Cortex of kidney (tissue), 1 donor: ENCODE measurements at places on chromosomes 4 and X.

- DNase-seq = no peak
Observed at GRCh38 chr4:99715286-99715685, 57.7 kb upstream of the C4orf54 start.

DNA sequence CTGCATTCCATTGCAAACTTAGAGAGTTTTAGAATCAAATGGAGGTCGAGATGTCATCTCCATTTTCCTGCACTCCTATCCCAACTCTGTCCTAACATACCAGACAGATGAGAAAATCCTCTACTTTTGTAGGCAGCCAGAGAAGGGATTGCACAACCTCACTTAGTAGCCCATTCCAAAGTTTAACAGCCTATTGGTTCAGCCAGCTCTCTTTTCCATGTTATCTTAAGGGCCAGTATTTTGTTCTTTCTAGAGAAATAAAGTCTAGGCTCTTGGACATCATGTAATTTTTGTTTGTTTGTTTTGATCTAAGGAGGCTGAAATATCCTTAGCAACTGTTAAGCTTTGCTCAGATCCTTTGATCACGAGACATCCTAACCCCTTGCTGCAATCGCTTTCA is 173.0 kb downstream of the COX18 start:
- no peak for DNase-seq

DNA sequence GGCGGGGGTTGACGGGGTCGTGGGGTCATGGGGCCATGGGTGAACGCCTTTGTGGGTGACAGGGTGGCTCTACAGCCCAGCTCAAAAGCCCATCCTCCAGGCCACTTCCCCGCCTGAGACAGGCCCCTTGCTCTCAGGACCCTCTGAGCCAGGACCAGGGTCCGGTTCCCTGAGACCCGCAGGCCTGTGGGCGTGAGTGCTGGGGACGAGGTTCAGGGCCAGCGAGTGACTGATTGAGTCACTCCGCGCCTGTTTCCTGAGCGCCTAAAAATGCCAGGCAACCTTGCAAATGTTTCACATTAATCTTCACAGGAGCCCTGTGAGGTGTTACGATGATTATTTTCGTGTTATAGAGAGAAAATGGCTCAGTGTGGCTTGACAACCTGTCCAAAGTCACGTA is 97.8 kb downstream of the ZNF674 start:
- DNase-seq = no peak

GRCh38 chr4:4868758-4869723 is 9.6 kb downstream of the MSX1 start:
- DNase-seq = no peak

DNA sequence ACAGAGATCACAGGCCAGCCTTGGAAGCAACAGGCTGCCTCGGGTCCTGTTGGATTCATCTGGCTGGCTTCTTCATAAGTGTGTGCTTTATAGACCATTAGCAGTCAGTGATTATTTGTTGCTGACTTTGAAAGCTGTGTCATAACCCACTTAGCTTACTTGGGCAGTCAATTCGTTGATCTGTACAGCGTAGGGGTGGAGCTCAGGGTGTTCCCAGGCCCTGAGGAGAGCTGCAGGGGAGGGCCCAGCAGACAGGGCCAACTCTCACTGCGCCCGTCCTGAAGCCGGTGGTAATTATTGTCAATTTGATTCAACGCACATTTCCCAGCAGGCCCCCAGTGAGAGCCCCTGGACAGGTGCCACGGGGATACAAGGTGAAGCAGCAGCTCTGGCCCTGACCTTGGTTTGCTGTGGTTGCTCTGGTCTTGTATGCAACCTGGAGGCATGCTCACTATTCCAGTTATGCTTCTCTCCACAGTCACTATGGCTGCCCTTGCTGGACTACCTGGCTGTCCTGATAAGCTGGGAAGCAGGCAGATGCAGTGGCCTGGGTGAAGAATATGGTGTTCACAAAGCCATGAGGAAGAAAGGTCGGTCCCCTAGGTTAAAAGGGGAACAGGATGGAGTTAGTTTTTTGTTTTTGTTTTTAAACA is 40.1 kb upstream of the HMGB3 start:
- no peak for DNase-seq

- DNase-seq = no peak
Observed at GRCh38 chrX:69170319-69170718, 5.1 kb upstream of the PJA1 start.

DNA sequence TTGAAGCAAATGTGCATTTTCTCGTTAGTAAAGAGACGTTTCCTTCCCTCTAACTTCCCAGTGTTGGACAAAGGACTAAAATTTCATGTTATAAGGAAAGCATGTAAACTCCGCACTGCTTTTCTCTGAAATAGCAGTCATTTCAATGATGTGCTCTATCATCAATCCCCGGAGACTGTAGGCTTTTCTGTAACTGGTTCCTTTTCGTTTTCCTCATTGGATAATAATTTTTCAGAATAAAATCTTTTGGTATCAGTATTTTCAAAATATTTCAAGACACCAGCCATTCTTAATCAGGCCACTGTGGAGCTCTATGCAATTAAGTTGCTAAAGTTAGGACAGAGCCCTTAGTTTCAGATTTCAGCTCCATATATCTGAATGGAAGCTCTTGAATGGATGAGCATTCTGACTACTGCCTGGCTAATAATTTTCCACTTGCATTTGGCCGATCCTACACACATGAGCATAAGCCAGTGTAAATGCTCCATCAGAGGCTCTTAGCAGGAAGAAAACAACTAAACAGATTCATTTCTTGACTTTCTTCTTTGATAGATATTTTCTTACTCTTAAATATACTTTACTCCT is 157.7 kb downstream of the CHIC2 start:
- DNase-seq = no peak

DNA sequence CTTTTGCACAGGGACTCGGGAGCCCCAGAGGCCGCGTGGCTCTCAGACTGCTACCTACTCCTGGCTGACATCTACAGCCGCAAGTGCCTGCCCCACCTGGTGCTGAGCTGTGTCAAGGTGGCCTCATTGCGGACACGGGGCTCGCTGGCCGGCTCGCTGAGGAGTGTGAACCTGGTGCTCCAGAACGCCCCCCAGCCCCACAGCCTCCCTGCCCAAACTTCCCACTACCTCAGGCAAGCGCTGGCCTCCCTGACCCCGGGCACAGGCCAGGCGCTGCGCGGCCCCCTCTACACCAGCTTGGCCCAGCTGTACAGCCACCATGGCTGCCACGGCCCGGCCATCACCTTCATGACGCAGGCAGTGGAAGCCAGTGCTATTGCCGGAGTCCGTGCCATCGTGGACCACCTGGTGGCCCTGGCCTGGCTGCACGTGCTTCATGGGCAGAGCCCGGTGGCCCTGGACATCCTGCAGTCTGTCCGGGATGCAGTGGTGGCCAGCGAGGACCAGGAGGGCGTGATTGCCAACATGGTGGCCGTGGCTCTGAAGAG is 28.8 kb downstream of the SH3TC1 start:
- DNase-seq = no peak

- DNase-seq = no peak
Observed at GRCh38 chr4:85808864-85809263, 333.9 kb downstream of the ARHGAP24 start.

DNA sequence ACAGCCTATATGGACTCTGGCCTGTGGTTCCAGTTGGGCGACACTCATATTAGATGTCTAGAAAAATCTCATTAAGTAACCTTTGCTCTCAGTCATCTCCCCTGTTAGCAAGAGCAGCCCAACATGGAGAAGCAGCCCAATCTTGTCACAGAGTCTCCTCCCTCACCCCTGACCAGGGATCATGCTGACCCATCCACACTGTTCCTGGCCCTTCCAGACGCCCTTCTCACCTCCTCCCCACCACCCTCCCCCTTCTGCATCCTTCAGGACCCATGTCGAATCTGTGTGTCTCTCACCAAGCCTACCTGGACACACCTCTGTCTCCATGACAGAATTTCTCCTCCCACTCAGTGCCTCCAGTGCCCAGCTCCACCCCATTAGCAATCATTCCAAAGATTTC is 190.1 kb downstream of the STIM2 start:
- no peak for DNase-seq
